ENCODE measurements at places on chromosomes 7 and 10. TPM values are rescaled to one million over a fixed set of nuclear protein-coding genes. Genes with fewer than 3 reads are reported as not detected.

DNA sequence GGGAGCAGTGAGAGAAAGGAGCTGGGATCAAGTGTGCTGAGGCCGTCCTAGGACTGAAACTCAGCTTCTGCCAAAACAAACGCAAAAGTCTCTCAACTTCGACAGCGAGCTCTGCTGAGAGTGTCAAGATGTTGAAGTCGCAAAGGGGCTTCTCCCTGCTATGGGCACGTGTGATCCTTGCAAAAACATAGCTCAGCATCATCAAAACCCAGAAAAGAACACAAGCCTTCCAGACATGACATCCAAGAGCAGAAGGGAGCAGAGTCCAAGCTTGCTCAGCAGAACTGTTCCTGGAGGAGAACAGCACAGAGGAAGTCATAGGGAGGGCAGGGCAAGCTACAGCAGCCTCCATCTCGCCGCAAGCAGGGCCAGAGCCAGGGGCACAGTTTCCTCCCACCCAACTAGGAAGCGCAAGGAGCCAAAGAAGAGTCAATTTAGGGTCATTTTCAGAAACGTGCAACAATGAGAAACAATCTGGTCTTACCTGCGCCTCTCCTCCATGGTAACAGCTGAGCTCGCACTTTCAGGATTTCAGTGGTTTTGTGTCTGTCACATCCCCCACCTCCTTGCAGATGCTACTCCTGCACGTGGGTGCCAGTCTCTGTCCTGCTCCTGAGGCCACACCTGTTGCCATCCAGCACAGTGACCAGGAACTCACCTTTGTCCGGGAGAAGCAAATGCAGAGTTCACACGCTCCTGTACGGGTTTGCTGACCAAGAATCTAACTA lies 113.9 kb downstream of the DIP2C start:
- DNase-seq: no peak

GRCh38 chr10:60008816-60009215 lies 102.5 kb upstream of the CCDC6 start:
- DNase-seq: no peak

The DYDC2 gene
- 2.5 TPM for polyA plus RNA-seq

DNA sequence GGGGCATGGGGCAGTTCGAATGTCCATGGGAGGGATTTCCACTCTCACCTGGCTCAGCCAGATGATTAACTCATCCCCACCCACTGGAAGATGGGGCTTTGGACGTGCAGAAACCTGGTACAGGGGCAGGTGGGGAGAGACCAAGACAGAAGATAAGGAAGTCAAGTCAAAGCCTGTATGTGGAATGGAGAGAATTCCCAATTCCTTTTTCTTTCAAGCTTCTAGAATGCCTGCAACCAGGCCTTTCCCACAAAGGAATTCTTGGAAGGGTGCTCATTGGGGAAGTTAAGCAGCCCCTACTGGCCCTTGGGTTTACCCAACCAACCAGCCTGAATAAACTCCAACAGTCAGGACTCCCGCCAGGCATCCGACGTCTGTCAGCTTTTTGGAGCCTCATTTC lies 39.1 kb downstream of the CCM2 start:
- DNase-seq: no peak

The UTF1 gene
- not detected for polyA plus RNA-seq

GRCh38 chr7:94028768-94029167 lies 24.6 kb upstream of the BET1 start:
- DNase-seq: no peak

The RAMP3 gene
- polyA plus RNA-seq: 9.5 TPM

The LIPJ gene
- 0.30 TPM for polyA plus RNA-seq

GRCh38 chr7:29852457-29852856 lies 46.1 kb downstream of the WIPF3 start:
- no peak for DNase-seq

DNA sequence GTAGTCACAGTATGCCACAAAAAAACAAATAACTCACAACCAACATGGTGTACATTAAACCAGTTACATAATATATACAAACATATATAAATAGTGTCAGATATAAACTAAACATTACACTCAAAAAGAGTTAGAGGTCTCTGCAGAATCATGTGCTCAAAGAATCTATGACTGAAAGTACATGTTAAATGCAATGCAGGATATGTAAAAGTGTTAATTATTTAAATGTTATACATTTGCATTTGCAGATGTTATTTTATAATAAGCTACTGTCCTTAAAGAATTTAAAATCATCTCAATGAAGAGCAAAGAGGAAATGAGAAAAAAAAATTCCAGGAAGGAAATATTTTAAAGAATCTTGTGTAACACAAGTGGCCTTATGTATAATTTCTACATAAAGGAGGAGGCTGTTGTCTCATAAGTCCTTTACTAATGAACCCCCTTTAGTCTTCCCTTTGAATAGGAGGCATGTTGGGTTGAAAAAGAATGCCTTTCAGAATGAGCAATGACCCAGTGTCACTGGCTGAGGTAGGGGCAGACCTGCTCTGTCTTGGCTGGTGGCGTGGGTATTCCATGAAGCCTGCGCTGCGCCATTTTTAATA lies 148.9 kb downstream of the ITGA8 start:
- DNase-seq: no peak

The MOGAT3 gene
- polyA plus RNA-seq: 0.53 TPM

DNA sequence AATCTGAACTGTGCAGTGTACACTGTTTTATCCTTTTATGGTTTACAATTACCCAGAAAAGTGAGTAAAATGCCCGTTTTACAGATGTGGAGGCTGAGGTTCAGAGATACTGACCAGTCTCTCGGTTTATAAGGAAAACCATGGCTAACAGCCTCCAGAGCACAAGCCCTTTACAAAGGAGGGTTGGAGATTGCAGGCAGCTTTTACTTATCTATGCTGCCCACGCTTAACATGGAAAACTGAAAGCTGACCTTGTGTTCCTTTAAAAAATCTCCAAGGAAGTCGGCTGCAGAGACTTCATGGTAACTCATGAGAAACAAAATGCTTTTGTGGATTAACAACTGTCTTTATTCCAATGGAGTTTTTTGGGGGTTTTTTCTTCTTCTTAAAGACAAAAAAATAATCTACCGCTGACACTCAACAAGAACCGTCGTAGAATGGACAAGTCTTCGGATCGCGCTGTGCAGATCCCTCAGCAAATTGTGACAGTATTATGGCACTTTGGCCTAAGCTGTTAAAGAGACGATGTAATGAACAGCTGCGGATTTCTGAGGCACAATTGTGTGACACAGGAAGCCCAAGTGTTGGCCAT lies 654 bp upstream of the SLF2 start:
- DNase-seq: peak; percentile 29

DNA sequence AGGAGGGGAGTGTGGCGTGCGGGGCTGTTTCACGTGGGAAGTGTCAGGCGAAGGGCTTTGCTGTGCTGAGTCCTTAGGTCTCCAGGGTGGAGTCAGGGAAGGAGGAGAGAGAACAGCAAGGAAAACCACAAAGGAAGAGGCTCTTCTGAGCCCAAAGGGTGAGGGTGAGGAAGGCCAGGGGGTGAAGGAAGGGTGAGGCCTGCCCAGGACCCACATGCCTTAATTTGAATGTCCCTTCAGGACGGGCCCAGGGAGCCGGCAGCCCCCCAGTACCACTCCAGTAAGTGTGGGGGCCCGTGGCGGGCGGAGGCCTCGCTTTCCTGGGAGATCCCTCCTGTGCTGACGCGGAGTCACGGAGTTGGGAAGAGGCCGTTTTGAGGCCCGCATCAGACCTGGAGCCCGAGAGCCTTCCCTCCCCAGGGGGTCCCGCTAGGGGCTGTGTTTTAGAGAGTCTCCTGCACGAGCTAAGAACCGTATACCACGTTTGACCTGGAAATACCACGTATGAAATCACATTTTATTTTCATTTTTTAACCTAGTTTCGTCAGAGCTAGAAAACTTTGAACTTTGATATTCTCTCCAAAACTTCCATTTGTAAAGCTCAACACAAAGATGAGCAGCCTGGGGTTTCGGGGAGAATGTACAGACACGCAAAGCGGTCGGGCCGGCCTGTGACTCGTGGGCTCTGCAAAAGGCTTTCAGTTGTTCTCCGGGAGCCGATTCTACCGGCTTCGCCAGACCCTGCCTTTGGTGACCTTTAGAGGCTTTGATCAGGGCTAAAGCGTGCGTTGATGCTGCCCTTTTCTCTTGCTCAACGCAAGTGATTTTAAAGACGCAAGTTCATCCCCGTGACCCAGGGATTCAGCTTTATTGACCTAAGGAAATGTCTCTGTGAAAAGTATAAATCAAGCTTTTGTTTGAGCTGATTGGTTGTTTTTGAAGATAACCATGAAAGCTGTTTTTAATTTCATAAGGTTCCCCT lies 23.6 kb upstream of the TTYH3 start:
- DNase-seq: no peak

The IFIT1B gene
- polyA plus RNA-seq: 0.11 TPM

All from renal cortex interstitium (tissue), 15 donors.